ENCODE measurements at places on chromosomes 11 and 22.

- no peak for DNase-seq
Measured at GRCh38 chr11:12761029-12761428, 86.8 kb downstream of the TEAD1 start.

GRCh38 chr11:122920579-122920978 is 38.0 kb downstream of the JHY start:
- no peak for DNase-seq

GRCh38 chr11:8905528-8906165 is 5.3 kb upstream of the AKIP1 start:
- DNase-seq: no peak

GRCh38 chr11:70916351-70916750 is 336.0 kb downstream of the SHANK2 start:
- DNase-seq: peak; percentile 18

DNA sequence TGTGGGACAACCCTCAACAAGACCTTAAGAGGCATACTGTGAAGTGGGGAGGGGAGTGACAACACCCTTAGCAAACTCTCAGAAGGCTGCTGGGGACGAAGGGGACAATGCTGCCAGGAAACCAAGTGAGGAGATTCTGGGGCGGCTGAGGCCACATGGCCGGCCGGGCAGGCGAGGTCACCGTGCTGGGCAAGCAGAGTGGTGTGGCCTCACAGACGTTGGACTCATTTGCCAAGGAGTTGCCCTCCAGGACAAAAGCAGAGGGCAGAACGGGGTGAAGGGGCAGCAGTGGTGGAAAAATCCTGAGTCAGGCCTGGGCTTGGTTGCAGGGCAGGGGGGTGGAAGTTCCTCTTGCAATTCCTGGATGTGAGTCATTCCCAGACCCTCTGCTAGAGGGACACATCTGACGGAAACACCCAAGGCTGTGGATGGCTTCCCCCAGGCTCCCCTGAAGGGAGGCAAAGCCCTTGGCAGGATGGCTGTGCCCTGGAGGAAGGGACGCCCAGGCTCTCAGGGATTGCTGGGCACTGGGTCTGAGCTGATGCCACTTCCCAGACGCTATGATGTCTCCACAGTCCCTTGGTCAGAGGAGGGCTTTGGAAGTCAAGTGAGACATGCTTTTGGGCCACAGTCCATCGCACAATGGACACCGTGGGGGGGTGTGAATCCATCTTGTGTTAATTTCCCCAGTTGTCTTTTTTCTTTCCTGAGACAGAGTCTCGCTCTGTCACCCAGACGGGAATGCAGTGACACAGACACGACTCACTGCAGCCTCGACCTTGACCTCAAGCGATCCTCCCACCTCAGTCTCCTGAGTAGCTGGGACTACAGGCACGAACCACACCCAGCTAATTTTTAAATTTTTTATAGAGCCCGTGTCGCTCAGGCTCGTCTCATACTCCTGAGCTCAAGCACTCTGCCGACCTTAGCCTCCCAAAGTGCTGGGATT is 16.2 kb upstream of the SHANK3 start:
- no peak for DNase-seq

DNA sequence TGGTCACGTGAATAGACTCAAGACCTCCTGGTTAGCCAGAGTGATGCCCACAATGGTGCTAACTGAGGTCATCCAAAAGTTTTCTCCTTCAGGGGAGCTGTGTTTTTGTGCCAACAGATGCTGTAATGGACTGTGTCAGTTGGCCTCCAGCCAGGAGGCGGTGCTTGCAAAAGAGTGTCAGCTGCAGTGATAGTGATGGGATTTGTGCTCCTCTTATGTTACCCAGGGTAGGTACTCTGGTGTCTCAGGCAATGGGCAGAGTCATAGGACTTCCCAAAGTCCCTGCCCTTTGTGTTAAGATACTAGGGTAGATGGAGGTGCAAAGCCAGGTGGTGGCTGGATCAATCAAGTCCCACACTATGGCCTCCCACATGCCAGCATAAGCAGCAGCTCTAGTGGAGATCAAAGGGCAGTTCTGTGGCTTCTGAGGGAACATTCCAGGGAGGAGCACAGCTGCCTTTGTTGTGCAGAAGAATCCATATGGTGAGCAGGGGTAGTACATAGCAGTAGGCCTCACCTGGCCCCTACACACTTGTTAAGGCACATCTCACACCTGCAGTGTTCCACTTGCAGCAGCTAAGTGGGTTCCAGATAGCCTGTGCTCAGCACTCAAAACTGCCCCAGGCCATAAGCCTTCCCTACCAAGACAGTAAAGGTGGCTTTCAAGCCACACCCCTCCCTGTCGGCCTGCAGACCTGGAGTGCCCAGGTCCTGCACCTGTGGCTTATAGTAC is 9.4 kb upstream of the FANCF start:
- no peak for DNase-seq

DNA sequence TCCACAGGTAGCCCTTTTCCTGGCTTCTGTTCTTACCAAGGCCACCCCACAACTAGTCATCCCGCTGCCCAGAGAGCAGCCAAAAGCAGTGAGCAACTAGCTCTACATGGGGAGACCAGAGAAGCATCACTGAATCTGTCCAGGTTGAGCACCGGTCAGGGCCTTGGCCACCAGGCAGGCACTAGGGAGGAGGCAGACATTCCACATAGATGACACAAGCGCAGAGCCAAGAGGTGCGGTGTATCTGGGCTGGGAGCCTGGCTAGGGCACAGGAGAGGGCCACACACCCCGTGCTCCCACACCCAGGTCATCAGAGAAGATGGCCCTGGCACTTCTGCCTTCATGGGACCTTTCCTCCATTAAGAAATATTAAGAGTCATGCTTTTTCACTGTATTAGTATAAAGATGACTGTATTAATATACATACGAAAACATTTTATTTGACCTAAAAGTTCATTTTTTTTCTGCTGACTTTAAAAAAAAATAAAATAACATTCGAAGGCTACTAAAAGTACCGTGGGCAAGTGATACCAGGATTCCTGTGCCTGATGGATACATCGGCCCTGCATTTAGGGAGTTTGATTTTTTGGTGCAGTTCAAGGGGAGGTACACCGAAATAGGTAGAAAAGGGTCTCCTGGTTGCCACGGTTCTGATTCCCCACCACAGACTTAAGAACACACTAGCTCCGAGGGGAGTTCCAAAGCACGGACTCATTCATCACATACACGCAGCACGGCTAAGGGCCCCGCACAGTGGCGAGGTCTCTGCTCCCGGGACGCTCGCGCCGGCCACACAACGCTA is 1.2 kb downstream of the DGCR2 start:
- DNase-seq: no peak

GRCh38 chr11:11349106-11349825 is 3.8 kb downstream of the CSNK2A3 start:
- DNase-seq: no peak

All from NCI-H1694 treated with DMSO at 0.1 percent for 48 hours (cell line).